ENCODE measurements at places on chromosomes 2 and 18.

DNA sequence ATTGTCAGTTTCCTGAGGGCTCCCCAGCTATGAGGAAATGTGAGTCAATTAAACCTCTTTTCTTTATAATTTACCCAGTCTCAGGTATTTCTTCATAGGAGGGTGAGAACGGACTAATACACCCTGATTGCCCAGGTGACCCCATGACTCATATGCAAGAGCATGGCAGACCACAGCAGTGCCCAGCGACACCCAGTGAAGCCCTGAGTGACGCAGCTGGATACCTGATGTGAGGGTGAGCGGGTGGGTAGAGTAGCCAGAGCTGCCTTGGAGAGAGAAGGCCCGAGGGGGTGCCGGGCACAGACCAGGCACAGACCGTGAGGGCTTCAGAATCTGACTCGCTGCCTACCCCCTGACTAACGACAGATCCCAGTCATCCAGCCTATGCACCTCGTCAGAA, 15.4 kb downstream of the ALPG start:
- DNase-seq: no peak

GRCh38 chr2:222774941-222775340, 85.9 kb upstream of the ACSL3 start:
- no peak for DNase-seq

DNA sequence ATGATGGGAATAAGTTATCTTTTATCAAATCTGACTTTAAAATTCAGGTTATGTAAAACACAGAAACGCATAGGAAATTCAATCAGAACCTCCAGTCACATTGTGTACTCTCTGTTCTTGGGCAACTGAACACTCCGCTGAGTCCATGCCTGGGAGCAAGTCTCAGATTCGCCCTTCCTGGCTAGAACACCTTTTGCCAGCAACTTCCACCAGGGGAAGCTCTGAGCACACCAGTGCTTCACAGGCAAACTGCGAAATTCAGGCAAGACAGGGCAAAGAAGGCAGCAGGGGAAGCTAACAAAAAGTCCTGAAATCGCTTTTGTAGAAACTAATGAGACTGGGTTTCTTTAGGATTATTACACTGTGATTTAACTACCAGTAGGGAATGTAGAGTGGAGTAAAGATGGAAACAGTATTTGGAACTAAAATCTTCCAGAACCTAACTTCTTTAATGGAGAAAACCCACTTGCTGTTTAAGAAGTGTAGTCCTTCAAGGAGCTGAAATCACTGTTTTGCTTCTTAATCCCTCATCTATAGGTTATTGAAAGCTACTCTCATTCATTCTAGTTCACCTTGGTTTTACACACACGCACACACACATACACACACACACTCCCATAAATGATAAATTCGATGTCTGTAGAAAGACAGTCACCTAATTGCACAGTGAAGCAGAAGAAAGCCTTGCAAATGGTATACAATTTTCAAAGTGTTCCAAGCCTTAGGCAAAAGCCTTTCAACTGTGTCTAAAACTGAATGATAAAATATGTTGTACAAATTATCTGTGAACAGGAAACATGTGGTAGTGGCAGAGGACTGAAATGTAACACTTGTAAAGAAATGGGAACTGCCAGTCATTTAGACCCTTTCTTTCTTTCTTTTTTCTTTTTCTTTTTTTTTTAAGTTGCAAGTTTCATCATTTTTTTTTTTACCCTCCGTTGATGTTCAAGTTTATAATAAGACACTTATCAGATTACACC, 214.5 kb downstream of the TMEM182 start:
- DNase-seq: no peak

DNA sequence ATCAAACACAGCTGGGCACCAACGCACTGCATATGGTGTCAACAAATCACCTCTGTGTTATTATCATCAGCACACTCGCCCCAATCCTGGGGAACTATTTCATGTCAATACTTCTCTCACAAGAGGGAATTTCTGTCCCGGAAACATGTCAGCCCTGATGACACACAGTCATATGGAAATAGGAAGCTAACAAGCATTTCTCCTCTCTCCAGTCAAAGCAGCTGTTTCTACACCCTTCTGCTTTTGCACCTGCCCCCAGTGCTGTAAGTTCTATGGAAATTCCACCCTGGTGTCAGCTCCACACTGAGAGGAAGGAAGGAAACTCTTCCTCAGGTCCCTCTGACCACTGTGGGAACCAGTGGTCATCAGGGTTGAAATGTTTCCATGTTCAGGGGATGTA, 447.6 kb upstream of the ID2 start:
- no peak for DNase-seq

DNA sequence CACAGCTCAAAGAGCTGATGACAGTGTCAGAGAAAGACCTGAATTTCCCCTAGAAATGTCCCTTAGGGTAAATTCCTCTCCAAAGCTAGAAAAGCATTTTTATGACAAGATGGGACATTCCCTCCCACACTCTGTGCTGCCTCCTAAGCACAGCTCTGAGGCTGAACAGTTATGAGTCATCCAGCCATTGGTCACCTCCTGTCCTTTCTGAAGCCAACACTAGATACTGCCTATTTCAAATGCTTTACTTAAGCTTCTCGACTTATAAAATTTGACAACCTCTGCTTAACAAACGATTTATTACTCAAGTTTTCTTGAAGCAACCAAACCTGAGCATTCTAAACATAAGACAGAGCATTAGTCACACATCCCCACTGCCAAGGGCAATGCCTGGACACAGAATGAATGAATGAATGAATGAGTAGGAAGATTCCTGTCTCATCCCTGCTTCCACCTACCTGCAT, 35.4 kb downstream of the B4GALT6 start:
- DNase-seq: no peak

GRCh38 chr18:23763343-23763742, 74.1 kb downstream of the LAMA3 start:
- no peak for DNase-seq

- DNase-seq: no peak
Measured at GRCh38 chr2:109194620-109194937, 65.6 kb downstream of the SH3RF3 start.

GRCh38 chr2:12059616-12060441, 313.4 kb downstream of the LPIN1 start:
- DNase-seq: no peak

GRCh38 chr2:25483607-25484266, 142.0 kb upstream of the DNMT3A start:
- DNase-seq: no peak

GRCh38 chr2:27587025-27587424, 4.2 kb downstream of the ZNF512 start:
- no peak for DNase-seq

DNA sequence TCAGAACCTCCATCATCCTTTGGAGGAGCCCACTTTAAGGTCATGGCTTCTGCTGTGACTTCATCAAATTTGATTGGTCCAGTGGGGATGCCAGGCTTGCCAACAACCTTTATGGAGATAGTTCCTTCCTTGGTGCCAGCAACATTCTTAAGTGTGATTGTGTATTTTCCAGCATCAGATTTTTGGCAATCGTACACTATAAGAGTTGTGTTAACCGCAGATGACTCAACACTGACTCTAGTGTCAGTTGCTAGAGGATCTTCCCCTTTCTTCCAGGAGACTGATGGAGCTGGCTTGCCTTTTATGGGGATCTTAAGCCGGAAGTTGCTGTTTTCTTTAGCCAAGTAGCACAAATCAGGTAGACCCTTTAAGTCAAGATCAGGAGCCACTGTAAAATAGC, 98.7 kb downstream of the PLEKHA3 start:
- DNase-seq: no peak

- no peak for DNase-seq
Measured at GRCh38 chr2:165044505-165045303, 89.4 kb upstream of the SLC38A11 start.

GRCh38 chr2:105796131-105796638, 51.5 kb downstream of the NCK2 start:
- DNase-seq: no peak

All from stimulated activated CD4-positive, alpha-beta T cell treated with anti-CD3 and anti-CD28 coated beads, Interleukin-12 subunit alpha, Interleukin-12 subunit beta, amount 100 ng/mL, for 4 hours (primary cell).